ENCODE measurements at places on chromosomes 2 and 18. TPM values are rescaled to one million over a fixed set of nuclear protein-coding genes. Genes with fewer than 3 reads are reported as not detected.

DNA sequence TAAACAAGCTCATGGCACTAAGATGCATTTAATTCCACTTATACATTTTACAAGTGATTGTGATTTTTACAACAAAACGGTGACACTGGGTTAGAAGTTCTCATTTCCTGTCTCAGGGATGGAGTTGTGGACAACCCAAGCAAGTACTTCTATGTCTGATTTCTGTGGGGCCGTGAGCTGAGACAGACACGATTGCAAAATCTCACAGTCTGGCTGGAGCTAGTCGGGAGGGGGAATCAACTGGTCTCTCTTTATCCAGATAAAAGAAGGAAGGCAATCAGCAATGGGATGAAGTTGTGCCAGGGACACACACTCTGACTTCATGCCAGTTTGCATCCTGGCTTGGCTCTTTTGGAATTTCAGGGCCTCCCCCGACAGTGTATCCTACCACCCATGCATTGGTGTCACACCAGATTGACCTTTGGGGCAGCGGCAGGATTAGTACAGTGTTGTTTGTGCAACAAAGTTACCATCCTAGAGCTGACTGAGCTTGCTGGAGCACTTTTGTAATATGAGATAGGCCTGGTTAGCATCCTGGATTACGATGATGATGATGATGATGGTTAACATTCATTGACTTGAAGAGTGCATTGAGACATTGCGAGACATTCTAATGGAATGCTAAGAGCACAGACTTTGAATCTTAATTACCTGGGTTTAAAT lies 98.8 kb downstream of the CTAGE1 start:
- no peak for DNase-seq

DNA sequence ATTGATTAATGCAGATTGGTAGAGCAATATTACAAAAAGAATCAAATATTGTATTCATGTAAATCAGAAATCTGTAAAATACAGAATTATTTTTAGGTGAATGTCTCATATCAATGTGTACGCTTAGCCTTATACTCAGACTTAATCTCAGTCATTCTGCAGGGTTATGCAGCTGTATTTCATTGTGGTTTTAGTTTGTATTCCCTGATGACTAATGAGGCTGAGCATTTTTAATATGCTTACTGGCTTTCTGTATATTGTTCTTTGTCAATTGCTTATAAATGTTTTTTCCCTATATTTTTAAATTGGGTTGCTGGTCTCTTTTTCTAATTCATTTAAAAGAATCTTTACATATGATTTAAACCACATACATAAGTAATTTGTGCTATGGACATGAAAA lies 50.1 kb downstream of the CDH19 start:
- no peak for DNase-seq

DNA sequence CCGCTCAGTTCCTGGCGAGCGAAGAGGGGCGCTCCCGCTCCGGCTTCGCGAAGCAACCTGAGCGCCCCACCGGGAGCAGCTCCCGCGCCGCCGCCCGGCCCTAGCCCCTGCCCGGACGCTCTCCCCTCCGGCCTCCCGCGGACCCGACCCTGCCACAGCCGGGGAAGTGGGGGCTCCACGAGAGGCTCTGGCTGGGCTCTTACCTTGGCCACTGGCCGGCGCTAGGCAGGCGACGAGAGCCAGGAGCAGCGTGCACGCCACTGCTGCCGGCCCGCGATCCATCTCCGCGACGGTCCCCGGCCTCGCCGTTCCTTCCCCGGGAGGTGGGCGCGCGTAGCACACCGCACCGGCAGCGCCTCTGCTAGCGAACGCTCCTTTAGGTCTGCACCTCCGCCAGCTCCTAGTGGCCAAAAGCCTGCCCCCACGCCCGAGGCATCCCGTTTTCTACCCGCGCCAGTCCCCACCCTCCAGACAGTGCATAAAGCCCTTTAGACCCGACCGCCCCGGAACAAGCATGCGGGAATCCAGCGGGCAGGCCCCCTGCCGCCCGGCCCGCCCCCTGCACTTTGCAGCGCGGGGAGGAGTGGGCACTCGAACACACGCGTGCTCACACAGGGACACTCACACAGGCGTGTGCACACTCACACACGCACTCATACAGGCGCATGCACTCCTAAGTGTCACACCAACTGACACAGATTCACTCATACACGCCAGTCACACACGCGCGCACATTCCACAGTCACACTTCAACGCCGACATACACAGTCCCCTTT lies at the start of gene LRP2:
TSS of gene LRP2 (minus strand) at position 417 of the 776 bp plus-strand sequence. CDS start at position 282, 135 bp downstream.
- no peak for DNase-seq

DNA sequence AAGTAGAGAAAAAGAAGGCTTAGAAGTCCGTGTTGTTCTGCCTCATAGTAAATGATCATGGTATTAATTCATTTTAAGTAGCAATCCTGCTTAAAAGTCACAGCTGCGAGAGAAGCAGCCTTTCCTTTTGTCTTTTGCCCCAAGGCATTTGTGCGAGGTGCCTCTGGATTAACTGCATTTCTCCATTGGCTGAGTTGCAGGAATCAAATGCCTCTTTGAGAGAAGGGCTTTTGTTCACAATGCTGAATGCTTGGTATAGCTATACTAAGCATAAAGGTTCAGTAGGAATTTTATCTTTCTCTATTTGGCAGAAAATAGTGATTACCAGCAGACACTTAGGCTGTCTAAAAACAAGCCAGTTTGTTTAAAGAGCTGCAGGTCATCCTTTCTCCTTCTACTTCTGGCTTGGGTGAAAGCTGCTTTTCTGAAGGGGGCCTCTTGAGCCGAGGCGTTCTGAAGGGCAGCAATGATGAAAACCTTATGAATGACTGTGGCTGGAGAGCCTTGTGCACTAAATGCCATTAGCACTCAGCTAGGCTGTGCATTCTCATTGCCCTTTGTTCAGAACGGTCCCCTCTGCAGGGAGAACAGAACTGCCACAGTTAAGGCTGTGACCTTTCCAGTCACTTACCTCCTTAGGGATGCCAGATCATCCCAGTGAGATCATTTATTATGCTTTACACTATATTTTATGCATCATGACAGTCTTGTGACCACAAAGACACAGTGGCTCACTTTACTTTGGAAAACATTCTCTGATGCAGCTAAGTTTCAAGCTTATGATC lies 68.8 kb upstream of the TMEM87B start:
- DNase-seq = peak; percentile 4

DNA sequence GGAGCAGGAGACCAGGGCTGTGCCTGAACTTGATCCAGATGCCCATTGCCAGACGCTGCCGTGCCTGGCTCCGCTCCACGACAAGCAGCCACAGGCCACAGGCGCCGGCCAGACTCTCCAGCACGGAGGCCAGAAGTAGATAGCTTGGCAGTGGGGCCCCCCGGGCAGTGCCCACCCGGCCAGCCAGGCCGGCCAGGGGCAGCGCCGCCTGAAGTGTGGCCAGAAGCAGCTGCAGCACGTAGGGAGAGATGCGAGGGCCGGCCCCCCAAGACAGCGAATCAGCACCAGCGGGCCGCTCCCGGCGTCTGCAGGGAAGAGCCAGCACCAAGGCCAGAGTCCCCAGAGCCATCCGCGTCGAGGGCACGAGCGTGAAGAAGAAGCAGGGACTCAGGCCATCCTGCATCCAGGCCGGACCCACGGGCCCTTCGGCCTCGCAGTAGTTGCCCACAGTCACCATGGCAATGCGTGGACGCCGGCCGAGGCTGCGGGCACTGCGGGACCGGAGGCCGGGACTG lies 484 bp downstream of the ABCB6 start:
- DNase-seq = no peak

DNA sequence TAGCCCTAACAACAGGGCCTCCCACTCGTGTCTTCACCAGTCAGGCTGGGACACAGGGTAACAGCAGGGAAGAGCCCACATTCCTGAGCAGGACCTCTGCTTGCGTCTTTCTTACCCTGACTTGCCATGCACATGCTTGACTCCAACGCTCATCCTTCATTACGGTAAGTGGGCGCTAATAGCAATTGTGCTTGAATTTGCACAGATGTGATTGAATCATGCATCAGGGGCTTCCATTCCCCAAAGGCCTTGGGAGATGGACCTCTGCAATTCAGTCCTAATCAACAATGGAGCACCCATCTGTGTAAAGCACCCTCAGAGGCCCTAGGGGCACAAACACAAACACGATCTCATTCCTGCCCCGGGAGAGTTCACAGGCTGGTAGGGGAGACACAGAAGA lies 13.5 kb downstream of the TEX51 start:
- no peak for DNase-seq

DNA sequence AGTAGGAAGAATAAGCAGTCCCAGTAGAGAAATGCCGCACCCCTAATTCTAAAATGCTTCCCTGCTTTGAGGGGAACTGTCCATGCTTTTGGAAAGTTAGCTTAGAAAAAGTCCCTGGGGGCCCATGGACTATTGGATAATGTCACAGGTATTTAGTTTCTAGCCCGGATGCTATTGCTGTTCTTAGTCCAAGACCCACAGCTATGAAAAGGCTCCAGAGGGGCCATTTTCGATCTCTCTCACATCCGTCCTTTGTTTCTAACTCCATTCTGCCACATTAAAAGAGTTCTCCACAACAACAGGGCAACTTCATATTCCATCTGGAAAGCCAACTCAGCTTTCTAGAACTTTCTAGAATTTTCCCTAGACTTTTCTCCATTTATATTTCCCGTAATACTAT lies 47.2 kb downstream of the MGAT4A start:
- no peak for DNase-seq

DNA sequence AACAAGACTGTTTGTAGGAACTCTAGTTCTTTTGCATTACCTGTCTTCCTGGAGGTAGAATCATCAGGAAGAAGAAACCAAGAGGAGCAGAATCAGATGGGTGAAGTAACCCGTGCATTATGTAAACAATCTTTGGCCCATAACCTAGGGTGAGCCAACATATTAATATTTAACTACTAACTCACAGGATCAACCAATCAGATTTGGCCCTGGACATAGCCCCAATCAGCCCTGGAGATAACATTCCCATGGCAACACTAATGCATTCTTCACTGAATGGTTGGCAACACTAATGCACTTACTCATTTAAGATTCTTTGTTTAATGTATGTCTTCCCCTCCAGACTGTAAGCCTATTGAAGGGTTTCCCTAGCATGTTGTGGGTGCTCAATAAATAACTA lies 72.0 kb upstream of the CTAGE1 start:
- DNase-seq = no peak

DNA sequence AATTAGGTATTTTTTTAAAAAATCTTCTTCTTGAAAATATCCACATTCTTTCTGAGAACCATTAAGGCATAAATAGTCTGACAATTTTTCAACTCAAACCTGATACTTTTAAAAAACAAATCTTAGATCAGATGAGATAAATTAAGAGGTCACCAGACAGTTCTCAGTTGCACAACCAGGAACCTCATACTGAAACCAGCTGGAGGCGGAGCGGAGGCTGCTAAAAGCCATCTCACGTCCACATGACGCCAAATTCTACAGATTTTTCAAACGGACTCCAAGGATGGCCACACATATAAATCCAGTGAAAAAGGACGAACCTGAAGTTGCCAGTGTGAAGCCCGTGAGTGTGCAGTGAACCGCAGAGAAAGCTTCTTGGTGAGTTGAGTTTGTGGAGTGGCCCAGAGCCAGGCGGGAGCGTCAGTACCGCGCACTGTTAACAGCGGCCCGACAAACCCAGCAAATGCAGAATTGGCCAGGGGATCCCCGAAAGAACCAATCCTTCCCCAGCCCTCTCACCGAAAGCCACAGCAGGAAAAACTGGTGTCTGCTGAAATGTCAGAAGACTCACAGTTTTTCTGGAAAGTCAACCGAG lies 53.1 kb upstream of the BBS5 start:
- no peak for DNase-seq

GKN1 gene
- not detected for polyA plus RNA-seq

ZSCAN30 gene
- 63.7 TPM for polyA plus RNA-seq

ASNSD1 gene
- polyA plus RNA-seq = 53.7 TPM

LOXL3 gene
- 11.4 TPM for polyA plus RNA-seq

Measured in renal pelvis (tissue), 12 donors.